H7 (cell line): ENCODE measurements at places on chromosomes 1 and 21.
A peak's percentile ranks its signal among the peaks of the same experiment; 100 is the strongest.

DNA sequence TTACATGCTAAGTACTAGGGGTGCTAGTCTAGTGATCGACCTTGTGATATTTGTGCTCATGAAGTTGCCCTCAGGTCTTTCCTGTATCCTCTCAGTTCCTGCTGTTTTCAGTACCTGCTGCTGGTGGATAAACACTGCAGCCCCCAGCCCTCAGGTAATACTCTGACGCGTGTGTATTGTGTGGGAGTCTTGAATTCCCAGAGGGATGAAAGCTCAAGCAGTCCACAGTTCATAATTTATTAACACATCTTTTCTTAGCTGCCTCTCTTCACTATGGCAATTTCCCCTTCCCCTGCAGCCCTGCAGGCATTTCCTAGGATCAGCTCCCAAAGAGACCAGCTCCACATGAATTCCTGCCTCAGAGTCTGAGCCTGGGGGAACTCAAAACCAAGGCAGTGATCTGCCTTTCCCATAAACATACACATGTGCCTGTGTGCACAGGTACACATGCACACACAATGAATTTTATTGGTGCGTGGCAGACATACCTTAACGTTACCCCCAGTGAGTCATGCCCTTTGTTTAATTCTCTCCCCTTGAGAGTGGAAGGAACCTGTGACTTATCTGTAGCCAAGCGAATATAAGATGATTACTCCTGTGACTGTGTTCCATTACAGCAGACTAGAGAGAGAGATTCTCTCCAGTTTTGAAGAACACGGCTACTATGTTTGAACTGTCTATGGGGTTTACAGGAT, 14.1 kb upstream of the HMGCS2 start:
- DNase-seq, result no peak

- DNase-seq, result no peak
These were observed 130.6 kb downstream of the AKT3 start for GRCh38 chr1:243719476-243719875.

GRCh38 chr1:241611063-241611462, 29.1 kb downstream of the CHML start:
- DNase-seq, result peak; percentile 9

DNA sequence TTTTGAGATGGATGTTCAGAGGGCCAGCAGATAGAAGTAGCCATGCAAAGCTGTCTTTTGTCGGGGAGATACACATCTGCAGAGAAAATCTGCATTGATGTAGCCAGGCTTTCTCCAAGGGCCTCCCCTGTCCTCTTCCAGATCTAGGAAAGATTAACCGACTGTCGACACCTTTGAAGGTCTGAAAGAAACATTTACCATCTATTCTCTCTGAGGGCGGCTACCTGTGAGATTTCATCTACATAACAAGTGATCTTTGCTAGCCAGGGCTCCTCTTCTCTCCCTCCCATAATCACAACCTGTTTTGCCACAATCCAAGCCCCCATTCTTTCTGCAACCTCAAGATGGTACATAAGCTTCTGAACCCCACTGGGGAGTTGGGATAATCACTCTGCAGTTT, 193.6 kb downstream of the RGS7 start:
- DNase-seq, result peak; percentile 6

DNA sequence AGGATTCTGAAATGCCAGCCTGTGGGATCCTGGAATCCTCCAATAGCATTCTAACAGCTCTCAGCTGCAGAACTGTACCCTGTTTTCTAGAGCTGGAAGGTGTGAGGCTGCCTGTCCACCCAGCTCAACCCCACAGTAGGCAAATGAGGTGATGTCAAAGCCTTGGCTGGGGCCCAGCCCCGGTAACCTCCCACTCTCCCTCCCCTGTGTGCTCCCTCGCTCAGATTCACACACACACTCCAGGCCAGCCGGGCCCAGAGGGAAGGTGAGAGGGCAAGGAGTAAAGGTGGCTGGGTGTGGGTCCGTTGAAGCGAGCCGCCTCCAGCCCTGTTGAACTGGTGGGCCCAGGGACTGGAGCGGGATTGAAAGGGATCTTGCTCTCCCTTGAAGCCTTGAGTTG, at the start of gene BSND:
BSND (plus strand) TSS at position 257 of the 400 bp plus-strand sequence. CDS start 254 bp downstream, outside the sequence.
- peak; percentile 50 for DNase-seq

DNA sequence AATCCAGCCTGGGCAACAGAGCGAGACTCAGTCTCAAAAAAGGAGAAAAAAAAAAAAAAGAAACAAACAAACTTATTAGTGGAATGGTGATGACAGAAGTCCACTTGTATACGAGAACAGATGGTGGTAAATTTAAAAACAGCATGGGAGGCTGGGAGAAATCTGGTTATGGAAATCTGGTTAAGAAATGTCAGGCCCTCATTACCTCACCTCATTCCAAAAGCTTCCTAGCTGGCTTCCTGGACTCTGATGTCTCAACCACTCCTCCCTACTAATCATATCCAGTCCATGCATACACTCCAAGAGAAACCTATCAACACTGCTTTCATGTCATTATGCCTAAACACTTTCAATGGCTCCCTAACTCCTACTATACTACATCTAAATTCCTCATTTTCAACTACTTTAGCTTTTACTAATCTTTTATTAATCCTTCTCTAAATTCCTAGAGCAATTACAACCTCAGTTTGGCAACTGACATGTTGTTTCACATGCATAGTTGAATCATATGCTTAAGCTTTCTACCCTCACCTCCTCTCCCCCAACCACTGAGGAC, 52.9 kb downstream of the FOXJ3 start:
- DNase-seq, result no peak

DNA sequence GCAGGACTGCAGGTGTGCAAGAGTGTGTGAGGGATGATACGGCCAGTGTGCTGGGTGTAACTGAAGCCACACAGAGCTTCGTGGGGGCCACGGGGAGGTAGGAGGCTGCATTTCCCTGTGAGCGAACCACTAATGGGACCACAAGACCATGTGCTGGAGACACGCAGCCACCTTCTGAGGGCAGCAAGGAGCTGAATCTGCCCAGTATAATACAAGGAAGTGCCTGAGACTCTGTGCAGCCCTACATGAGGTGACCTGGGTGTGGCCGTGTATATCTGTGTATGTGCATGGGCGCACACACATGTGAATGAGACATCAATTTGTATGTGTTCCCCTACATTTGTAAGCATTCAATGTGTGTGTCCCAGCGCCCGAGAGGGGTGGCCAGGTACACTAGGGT, 50.8 kb downstream of the CHD5 start:
- no peak for DNase-seq

- no peak for DNase-seq
These were observed 8.6 kb upstream of the FCMR start for GRCh38 chr1:206930210-206930798.

- DNase-seq, result peak; percentile 10
These were observed 136.9 kb downstream of the SYT14 start for GRCh38 chr1:210074904-210075303.

GRCh38 chr21:32172106-32172505, 106.7 kb downstream of the MIS18A start:
- DNase-seq, result no peak
